ENCODE measurements at places on chromosomes 1 and 21. TPM values are rescaled to one million over a fixed set of nuclear protein-coding genes. Genes with fewer than 3 reads are reported as not detected.

The RGS13 gene
- not detected for total RNA-seq

The FCRL2 gene
- total RNA-seq: not detected

The LCE2B gene
- total RNA-seq: not detected

The LCA5L gene
- 2.2 TPM for total RNA-seq

The AMY1C gene
- total RNA-seq: not detected

Measured in smooth muscle cell of the pulmonary artery (primary cell).